ENCODE measurements at places on chromosomes 1 and 21.

DNA sequence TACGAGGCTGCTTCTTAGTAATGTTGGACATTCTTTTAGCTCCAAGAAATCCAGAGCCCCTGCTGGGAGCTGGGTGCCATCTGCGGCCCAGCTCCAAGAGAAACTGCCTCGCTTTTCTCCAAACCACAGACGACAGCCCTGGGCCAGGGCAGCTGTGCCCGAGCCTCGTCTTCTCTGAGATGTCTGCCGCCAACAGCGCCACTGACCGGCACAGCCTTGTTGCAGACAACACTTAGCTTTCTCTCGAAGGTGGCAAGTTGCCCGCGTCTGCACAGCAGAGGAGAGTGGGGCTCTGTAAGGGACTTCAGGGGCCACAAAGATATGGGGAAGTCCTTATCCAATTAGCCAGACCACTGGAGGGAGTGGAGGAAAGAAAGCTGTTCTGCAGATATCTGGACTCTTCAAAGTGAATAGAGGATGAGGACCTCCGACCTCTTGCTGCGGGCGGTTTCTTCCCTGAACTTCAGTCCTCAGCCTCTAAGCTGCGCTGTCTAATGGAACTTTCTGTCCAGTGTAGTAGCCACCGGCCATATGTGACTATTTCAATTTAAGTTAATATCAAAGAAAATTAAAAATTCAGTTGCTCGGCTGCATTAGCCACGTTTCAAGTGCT lies 63.9 kb upstream of the DISP3 start:
- H3K4me1 ChIP-seq, result no peaks in the 10 kb centered on the region
- H3K27ac ChIP-seq, result no peak overlapping the region
- no peaks in the 10 kb centered on the region for H3K27me3 ChIP-seq
- no peak overlapping the region for H3K4me3 ChIP-seq

DNA sequence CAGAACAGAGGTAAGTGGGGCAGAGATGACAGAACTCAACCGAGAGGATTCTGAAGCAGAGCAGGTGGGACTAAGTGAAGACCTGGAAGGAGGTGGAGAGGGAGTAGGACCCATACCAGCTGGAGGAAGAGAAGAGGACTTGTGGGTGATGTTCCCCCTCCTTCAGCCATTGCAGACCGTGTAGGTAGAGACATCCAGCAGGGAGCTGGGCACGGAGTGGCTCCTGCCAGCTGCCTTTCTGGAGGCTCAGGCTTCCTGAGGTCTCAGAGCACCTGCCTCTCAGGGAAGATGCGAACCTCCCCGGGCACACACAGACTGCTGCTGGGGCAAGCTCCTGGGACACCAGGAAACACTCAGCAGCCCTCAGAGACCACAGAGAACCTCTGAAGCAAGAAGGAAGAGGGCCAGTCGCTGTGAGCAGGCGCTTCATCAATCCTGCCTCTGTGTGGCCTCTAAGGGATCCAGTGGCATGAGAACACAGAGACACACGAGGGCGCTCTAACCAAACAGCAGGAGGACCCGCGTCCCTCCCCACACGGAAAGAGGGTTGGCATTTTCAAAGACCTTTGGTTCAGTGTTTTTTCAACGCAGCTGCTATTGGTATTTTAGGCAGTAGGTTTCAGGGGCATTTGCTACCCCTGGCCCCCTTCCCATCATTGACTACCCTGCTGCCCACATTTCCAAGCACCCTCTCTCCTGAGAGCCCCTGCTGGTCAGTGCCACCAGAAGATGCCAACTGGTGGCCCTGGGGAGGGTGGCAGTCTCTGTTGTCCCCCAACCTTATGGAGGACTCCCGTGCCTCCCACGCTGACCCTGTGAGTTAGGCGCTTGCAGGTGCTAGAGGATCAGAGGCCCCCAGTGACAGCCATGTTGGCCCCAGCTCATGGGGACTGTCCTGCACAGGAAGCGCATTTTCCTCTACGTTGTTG lies 89.6 kb upstream of the EDN2 start:
- no peak overlapping the region for H3K27ac ChIP-seq
- no peaks in the 10 kb centered on the region for H3K27me3 ChIP-seq
- no peaks in the 10 kb centered on the region for H3K4me1 ChIP-seq
- peak; percentile 82 for DNase-seq
- H3K4me3 ChIP-seq, result no peak overlapping the region

- no peaks in the 10 kb centered on the region for H3K4me1 ChIP-seq
- H3K27ac ChIP-seq, result no peak overlapping the region
- H3K27me3 ChIP-seq, result no peaks in the 10 kb centered on the region
- H3K36me3 ChIP-seq, result no peaks in the 10 kb centered on the region
- no peak overlapping the region for H3K4me3 ChIP-seq
These were observed 15.4 kb downstream of the GJA4 start for GRCh38 chr1:34808051-34808810.

DNA sequence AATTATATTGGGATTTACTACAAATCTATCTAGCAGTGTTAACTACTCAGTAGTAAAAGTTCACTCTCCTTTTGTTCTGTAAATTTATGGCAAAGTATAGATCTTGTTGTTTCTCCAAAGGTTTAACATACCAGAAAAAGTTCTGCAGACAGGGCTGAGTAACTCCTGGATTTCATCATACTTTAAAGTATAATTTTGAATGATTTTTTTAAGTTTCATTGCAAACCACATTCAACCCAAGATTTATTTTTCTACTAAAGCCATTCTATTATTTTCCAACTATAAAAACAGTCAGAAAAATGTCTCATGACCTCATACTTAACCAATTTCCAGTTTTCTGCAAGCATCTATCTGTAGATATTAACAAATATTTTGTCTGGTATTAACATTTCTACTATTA lies 585.8 kb upstream of the ZRANB2 start:
- H3K27ac ChIP-seq, result no peak overlapping the region
- no peaks in the 10 kb centered on the region for H3K27me3 ChIP-seq
- no peak for DNase-seq
- no peak overlapping the region for H3K4me3 ChIP-seq

DNA sequence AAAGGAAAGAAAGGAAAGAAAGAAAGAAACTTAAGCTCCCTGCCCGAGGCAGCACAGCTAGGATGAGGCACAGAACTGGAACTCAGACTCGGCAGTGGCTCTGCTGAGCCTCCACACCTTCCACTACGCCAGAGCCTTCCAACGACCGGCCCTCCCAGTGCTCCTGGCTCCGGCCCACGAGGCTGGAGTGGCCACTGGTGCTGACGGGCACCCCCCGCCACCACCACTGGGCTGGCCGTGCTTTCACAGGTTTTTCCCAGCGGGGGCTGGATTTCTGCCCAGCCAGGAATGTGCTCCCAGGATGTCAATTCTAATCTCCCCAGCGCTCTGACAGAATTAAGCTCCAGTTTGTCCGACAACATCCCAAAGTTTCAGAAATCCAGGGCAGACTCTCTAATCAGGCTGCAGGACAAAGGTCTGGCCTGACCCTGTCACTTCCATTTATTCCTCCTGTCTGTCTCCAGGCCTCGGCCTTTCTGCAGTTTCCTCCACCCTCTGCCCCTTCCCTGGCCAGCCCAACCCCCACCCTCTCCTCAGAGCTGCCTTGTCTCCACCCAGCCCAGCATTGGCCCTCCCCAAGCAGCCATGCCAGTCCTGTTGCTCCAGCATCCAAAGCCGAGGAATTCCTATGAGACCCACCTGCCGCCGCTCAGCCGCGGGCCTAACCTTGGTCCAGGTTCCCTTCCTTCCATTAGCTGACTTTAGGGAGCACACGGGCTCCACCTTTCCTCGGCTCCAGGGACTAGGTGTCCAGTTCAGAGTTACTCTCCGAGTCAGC lies 81.9 kb downstream of the CASZ1 start:
- H3K4me1 ChIP-seq, result no peaks in the 10 kb centered on the region
- no peaks in the 10 kb centered on the region for H3K27me3 ChIP-seq
- no peak for DNase-seq
- no peaks in the 10 kb centered on the region for H3K36me3 ChIP-seq
- H3K4me3 ChIP-seq, result no peak overlapping the region

DNA sequence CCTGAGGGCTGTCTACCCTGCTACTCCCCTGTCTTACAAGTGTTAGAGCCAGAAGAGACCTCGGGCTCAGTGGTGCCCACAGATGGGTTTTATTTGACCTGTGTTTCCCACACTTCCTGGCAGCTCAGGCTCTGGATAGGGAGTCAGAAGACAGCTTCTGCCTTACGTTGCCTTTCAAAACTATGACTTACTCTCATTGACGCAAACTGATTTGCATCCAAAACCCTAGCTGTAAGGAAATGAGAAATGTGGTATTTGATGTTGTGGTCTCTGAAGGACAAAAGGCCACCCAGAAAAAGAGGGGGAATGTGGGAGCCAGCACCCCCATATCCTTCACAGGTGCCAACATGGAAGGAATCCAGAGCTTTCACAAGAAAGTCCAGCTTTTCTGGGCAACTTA lies 180.2 kb downstream of the ATG4C start:
- no peak overlapping the region for H3K27ac ChIP-seq
- no peaks in the 10 kb centered on the region for H3K4me1 ChIP-seq
- H3K27me3 ChIP-seq, result no peaks in the 10 kb centered on the region
- H3K36me3 ChIP-seq, result no peaks in the 10 kb centered on the region
- DNase-seq, result no peak
- no peak overlapping the region for H3K4me3 ChIP-seq

- no peak overlapping the region for H3K27ac ChIP-seq
- peaks cover 35% of the 10 kb centered on the region for H3K4me1 ChIP-seq
- no peaks in the 10 kb centered on the region for H3K36me3 ChIP-seq
- no peaks in the 10 kb centered on the region for H3K27me3 ChIP-seq
- H3K4me3 ChIP-seq, result no peak overlapping the region
- no peak for DNase-seq
These were observed 811 bp upstream of the S100A3 start for GRCh38 chr1:153549741-153550397.

DNA sequence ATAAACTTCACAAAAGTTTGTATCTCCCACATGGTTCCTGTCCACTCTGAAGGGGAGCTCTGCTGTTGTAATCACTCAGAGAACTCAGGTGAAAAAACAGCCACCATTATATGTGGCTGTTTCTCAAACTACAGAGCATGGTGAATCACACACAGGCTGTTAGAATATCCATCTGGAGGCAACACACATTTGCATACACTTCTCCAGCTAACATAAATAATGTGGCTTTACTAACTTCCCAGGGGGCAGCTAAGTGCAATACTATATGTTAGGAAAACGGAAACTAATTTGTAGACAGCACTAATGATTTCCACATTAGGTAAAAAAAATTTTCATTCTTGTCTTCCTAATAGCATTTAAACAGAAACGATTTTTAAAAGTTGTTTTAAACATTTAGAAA lies 49.3 kb downstream of the PTGFR start:
- no peaks in the 10 kb centered on the region for H3K36me3 ChIP-seq
- no peaks in the 10 kb centered on the region for H3K27me3 ChIP-seq

DNA sequence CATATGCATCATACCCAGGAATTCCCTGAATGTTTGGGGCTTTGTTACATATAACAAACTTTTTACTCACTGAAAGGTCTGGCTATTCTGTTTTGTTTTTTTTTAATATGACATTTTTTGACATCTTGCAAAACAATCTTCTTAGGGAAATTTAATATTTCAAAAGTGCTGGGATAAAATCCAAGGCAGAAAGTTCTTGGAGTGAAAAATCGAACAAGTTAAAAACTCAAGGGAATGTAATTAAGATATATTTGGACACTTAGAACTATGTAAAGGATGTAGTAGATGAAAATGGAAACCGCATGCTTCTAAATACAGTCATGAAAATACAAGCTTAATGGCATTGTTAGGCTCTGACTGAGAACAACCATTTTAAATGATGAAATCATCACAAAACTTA lies 8.6 kb downstream of the CHODL start:
- DNase-seq, result no peak
- H3K27me3 ChIP-seq, result no peaks in the 10 kb centered on the region
- no peak overlapping the region for H3K27ac ChIP-seq
- no peak overlapping the region for H3K4me3 ChIP-seq
- H3K36me3 ChIP-seq, result no peaks in the 10 kb centered on the region

DNA sequence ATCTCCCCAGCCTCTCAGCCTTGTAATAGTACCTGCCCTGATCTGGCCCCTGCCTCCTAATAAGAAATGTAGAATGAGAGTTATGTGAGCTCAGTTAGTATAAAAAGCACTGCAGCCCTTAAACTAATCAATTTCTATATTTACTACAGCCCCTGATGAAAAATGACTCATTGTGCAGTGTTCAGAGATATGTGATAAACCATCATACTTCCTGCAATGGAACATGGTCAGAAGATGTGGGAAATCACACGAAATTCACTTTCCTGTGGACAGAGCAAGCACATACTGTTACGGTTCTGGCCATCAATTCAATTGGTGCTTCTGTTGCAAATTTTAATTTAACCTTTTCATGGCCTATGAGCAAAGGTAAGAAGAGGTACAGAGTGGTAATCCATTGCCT lies 176.8 kb upstream of the PDE4B start:
- DNase-seq, result no peak
- no peak overlapping the region for H3K4me3 ChIP-seq
- H3K27me3 ChIP-seq, result no peaks in the 10 kb centered on the region
- H3K4me1 ChIP-seq, result no peaks in the 10 kb centered on the region
- H3K27ac ChIP-seq, result no peak overlapping the region
- H3K36me3 ChIP-seq, result no peaks in the 10 kb centered on the region

DNA sequence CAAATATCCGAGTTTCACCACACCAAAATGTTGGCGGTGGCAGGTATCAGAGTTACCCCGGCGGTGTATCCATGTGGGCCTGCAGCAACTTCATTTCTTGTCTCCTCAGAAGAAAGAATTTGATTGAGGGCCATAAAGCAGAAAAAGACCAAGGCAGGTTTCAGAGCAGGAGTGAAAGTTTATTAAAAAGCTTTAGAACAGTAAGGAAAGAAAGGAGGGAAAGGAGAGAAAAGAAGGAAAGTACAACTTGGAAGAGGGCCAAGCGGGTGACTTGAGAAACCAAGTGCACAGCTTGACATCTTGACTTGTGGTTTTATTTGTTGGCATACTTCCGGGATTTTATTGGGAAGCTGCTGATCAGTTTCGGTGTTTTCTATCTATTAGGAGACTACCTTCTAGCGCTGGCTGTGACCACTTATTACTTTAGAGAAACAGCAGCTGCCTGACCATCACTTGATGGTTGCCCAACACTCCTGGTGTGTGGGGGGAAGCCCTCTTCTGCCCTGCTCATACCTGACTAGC lies 75.5 kb upstream of the RAB3GAP2 start:
- no peaks in the 10 kb centered on the region for H3K4me1 ChIP-seq
- no peak overlapping the region for H3K27ac ChIP-seq
- DNase-seq, result no peak
- H3K4me3 ChIP-seq, result no peak overlapping the region
- no peaks in the 10 kb centered on the region for H3K27me3 ChIP-seq

- no peak for DNase-seq
- H3K4me1 ChIP-seq, result no peaks in the 10 kb centered on the region
- H3K4me3 ChIP-seq, result peak overlapping the region; percentile 10
- no peaks in the 10 kb centered on the region for H3K27me3 ChIP-seq
These were observed 38.9 kb downstream of the CCDC18 start for GRCh38 chr1:93219443-93219842.

GRCh38 chr1:228082918-228083870 lies 686 bp downstream of the ARF1 start:
- H3K4me3 ChIP-seq, result peak overlapping the region; percentile 99
- H3K36me3 ChIP-seq, result no peaks in the 10 kb centered on the region
- peaks cover 11% of the 10 kb centered on the region for H3K4me1 ChIP-seq
